Lower lobe of right lung (tissue), 2 donors: ENCODE measurements at places on chromosomes 7 and 10.

DNA sequence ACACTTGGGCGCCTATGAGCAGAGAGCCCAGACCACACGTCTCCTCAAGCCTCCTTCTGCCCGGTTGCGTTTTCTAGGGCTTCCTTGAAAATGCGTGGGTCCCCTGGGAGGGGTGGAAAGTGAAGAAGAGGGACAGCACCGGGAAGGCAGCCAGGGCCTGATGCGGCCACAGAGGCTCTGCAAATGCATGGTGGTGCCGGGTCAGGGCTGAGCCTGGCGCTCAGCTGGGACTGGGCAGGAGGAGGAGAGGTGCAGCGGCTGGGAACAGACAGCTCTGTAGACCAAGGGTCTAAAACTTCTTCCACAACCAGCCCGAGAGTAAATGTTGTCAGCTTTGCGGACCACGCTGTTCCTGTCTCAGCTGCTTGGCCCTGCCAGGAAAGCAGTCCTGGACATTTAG, 1.6 kb downstream of the DPYSL4 start:
- H3K27ac ChIP-seq = no peak overlapping the region
- no peaks in the 10 kb centered on the region for H3K36me3 ChIP-seq
- H3K4me1 ChIP-seq = peaks cover 17% of the 10 kb centered on the region
- H3K4me3 ChIP-seq = no peak overlapping the region

- no peaks in the 10 kb centered on the region for H3K4me1 ChIP-seq
- no peaks in the 10 kb centered on the region for H3K36me3 ChIP-seq
- H3K27ac ChIP-seq = no peak overlapping the region
- peaks cover 5% of the 10 kb centered on the region for H3K27me3 ChIP-seq
- H3K4me3 ChIP-seq = no peak overlapping the region
Measured at GRCh38 chr10:128481152-128481840, 355.1 kb upstream of the MKI67 start.

DNA sequence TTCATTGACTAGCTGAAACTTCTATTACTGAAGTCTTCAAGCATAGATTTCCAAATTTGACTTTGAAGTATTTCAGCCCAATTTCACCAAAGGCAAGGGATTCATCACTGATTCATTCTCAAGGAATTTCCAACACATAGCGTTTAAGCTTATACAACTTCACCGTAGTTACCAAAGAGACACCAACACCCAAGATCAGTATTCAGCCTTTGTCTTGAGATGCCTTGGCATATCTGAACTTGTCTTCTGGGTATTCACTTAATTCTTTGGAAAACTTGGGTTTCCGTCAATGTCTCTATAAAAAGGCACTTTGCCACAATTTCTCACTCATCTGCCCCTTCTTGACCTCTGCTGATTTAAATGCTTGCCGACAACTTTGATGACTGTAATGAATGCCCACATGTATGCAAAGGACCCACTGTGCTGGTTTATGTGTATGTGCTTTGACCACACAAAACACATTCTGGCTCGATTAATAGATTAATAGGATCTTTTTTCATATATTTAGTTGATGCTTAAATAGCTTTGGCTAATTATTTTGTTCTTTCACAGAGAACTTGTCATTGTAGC, 49.6 kb downstream of the TES start:
- H3K4me3 ChIP-seq = no peak overlapping the region
- H3K36me3 ChIP-seq = peaks cover 16% of the 10 kb centered on the region
- H3K27ac ChIP-seq = no peak overlapping the region
- H3K4me1 ChIP-seq = no peaks in the 10 kb centered on the region
- H3K27me3 ChIP-seq = no peaks in the 10 kb centered on the region
- no peak for DNase-seq

DNA sequence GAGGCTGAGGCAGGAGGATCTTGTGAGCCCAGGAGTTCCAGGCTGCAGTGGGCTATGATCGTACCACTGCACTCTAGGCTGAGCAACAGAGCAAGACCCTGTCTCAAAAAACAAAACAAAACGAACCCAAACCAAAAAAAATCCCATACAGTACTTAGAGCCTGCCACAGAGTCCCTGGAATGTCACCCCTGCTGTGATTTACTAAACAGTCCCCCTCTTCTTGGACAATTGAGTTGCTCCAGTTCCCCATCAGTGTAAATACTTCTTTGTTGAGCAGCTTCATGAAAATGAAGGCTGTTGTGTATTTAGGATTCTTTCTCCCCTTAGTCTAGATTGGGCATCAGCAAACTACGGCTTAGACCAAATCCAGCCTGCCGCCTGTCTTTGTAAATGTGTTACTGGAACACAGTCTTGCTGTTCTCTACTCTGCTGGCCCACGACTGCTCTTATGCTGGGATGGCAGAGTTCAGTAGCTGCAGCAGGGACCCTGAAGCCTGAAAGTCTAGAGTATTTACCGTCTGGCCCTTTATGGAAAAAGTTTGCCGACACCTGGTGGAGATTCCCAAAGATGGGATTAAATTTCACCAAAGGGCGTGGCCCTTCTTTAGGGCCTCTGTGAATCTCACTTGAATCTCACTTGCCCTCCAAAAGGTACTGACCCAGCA, 57.8 kb downstream of the PALD1 start:
- DNase-seq = no peak
- no peak overlapping the region for H3K27ac ChIP-seq
- H3K36me3 ChIP-seq = peaks cover 38% of the 10 kb centered on the region
- no peaks in the 10 kb centered on the region for H3K27me3 ChIP-seq
- no peak overlapping the region for H3K4me3 ChIP-seq

DNA sequence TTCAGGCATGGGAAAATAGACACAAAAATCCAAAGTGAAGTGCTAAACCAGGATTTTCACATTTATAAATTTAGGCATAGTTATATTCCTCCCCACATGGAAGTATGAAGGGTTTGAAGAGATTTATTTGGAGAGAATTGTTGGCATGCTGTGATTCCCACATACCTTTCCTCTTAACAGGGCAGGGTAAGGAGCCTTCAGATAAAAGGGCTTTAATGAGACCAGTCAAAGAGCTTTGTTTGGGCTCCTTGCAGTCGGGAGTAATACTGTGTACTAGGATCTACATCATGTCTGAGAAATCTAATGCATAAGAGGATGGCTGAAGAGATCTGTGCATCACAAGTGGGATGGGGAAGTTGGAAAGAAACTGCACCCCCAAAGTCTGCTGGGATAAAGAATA, 140.8 kb upstream of the PTN start:
- H3K4me3 ChIP-seq = no peak overlapping the region
- H3K27ac ChIP-seq = no peak overlapping the region
- no peak for DNase-seq
- no peaks in the 10 kb centered on the region for H3K36me3 ChIP-seq
- no peaks in the 10 kb centered on the region for H3K4me1 ChIP-seq
- H3K27me3 ChIP-seq = no peaks in the 10 kb centered on the region

DNA sequence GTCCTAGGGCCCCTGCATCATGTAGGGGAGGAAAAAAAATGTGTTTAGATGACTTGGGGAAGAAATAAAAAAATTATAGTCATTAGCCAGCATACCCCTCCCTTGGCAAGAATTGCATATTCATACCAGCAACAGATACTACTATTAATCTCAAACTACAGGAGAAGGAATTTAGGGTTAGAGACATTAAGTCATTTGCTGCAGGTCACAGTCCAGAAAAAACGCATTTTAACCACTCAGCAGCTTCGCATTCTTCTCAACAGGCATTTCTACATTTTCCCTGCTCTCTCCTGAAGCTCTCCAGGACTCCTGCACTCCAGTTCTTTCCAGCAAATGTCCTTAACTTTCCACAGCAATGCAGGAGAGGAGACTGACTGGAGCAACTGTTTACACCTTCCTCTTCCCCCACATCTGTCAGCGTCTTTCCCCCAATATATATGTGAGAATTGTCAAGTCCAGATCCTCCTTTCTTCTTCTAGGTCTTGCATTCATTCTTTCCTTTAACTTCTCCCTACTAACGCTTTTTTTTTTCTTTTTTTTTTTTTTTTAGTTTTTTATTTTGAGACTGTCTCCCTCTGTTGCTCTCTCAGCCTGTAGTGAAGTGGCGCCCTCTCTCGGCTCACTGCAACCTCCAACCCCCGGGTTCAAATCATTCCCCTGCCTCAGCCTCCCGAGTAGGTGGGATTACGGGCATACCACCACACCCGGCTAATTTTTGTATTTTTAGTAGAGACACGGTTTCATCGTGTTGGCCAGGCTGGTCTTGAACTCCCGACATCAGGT, 35.6 kb downstream of the PRPS1L1 start:
- H3K27ac ChIP-seq = no peak overlapping the region
- DNase-seq = no peak
- no peak overlapping the region for H3K4me3 ChIP-seq
- no peaks in the 10 kb centered on the region for H3K36me3 ChIP-seq
- H3K27me3 ChIP-seq = no peaks in the 10 kb centered on the region

DNA sequence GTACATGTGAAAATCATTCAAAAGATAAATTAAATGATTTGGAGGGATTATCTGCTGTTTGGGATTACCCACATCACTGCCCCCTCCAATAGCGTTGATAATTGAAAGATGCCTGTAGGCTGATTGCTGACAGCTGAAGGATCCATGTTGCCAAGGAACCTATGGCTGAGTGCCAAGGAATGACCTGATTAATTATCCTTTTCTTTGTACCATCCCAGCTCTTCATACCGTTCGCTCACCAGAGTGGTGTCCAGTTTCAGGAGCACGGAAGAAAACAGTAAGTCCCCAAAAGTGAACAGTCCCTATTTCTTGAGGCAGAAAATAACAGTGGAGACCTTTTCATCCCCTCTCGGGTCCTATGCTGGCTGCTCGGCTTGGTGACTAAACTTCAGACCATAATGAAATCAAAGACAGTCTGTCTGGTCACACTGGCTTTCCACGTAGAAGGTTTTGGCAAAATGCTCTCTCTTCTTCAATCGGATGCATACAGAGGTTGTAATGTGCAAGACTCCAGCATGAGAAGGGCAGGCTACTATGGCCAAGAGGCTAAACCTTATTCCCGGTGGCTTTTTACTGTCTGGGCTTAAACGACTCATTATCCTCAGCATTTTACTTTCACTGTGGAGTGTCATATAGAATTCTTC, 108.8 kb downstream of the SPAG6 start:
- no peak overlapping the region for H3K4me3 ChIP-seq
- no peak overlapping the region for H3K27ac ChIP-seq
- no peak for DNase-seq
- H3K4me1 ChIP-seq = no peaks in the 10 kb centered on the region
- H3K36me3 ChIP-seq = no peaks in the 10 kb centered on the region
- no peaks in the 10 kb centered on the region for H3K27me3 ChIP-seq

GRCh38 chr7:36036590-36036989, 116.5 kb upstream of the EEPD1 start:
- H3K36me3 ChIP-seq = no peaks in the 10 kb centered on the region
- no peak for DNase-seq
- no peak overlapping the region for H3K4me3 ChIP-seq
- H3K27ac ChIP-seq = peak overlapping the region; percentile 87
- H3K4me1 ChIP-seq = peaks cover 39% of the 10 kb centered on the region

- no peaks in the 10 kb centered on the region for H3K27me3 ChIP-seq
- no peak for DNase-seq
- H3K36me3 ChIP-seq = no peaks in the 10 kb centered on the region
- H3K4me3 ChIP-seq = no peak within 1 kb of the TSS
- no peak within 1 kb of the TSS for H3K27ac ChIP-seq
Measured at GRCh38 chr7:142939226-142939910, at the start of gene LLCFC1. TSS of gene LLCFC1 (plus strand) at chr7:142939484. CDS start at chr7:142939622, 138 bp downstream.

DNA sequence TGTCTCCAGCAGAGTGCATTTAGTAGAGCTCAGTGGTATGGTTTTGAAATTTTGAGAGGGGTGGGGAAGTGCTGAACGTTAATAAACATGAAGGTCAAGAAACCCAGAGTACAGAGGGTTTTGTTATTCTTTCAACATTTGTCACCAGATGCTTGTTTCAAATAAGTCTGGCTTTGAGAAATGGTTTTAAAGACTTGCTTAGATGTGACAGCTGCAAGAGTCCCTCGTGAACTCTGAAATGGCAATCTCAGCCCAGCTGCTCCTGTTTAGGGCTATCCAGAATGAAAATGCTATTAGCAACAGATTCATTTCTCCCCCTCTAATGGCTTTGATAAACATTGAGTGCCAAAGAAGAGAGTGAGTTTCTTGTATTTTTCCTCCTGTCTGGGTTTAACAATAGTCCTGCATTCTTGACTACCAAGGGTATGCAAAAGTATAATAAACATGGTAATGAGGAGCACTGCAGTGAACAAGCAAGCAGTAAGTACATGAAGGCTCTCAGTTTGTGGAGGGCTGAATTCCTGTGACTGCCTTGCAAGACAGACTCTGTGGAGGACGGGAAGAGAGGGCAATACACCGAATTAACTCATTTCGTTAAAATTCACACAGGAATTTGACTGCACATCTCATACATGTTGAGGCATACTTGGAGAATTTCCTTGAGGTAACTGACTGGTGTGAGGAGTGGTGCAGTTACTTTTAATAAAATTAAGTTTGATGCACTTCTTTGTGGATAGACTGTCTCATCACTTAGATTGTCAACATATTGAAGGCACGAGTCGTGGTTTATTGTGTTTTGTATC, 490.9 kb downstream of the REEP3 start:
- no peak for DNase-seq
- no peaks in the 10 kb centered on the region for H3K36me3 ChIP-seq
- no peaks in the 10 kb centered on the region for H3K27me3 ChIP-seq
- no peak overlapping the region for H3K27ac ChIP-seq
- no peaks in the 10 kb centered on the region for H3K4me1 ChIP-seq
- H3K4me3 ChIP-seq = no peak overlapping the region

GRCh38 chr10:51066231-51066630, 8.1 kb upstream of the PRKG1 start:
- H3K4me3 ChIP-seq = no peak overlapping the region
- H3K27me3 ChIP-seq = no peaks in the 10 kb centered on the region
- H3K36me3 ChIP-seq = no peaks in the 10 kb centered on the region
- no peaks in the 10 kb centered on the region for H3K4me1 ChIP-seq

- H3K4me3 ChIP-seq = no peak overlapping the region
- no peaks in the 10 kb centered on the region for H3K36me3 ChIP-seq
- H3K27ac ChIP-seq = no peak overlapping the region
- H3K27me3 ChIP-seq = peaks cover 10% of the 10 kb centered on the region
- H3K4me1 ChIP-seq = peaks cover 6% of the 10 kb centered on the region
Measured at GRCh38 chr10:695396-695795, 5.9 kb upstream of the DIP2C start.

- no peak for DNase-seq
- H3K4me3 ChIP-seq = no peak overlapping the region
- H3K27me3 ChIP-seq = no peaks in the 10 kb centered on the region
- no peak overlapping the region for H3K27ac ChIP-seq
- H3K4me1 ChIP-seq = no peaks in the 10 kb centered on the region
Measured at GRCh38 chr10:90328896-90329295, 528.9 kb downstream of the HTR7 start.

- H3K4me3 ChIP-seq = no peak overlapping the region
- DNase-seq = no peak
- H3K4me1 ChIP-seq = no peaks in the 10 kb centered on the region
- no peak overlapping the region for H3K27ac ChIP-seq
Measured at GRCh38 chr10:19904202-19904661, 88.0 kb downstream of the PLXDC2 start.
